Skeletal muscle cell (primary cell): ENCODE measurements at places on chromosomes 2 and 18.

- no peak for DNase-seq
Observed at GRCh38 chr2:239398521-239398921, 2.3 kb downstream of the HDAC4 start.

DNA sequence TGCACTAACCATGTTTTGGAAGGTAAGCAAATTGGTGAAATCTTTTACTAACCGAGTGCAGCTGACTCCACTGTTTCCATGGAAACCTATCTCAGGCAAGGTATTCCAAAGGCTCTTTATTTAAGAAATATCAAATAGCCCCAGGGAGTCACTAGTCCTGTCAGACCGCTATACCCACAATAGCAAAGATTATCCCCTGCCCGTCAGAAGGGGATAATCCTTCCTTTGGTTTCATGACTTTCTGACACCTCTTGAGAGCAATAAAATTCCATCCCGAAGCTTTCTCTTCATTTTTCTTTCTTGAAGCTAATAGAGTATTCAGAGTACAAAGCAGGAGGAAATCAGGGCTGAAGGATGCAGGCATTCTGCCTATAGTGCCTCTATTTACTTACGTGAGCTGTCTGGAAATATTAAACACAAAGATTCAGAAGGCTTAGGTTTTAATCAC lies 34.7 kb upstream of the MAP2 start:
- DNase-seq = no peak

GRCh38 chr2:53096351-53096750 lies 671.3 kb upstream of the CHAC2 start:
- DNase-seq = no peak

DNA sequence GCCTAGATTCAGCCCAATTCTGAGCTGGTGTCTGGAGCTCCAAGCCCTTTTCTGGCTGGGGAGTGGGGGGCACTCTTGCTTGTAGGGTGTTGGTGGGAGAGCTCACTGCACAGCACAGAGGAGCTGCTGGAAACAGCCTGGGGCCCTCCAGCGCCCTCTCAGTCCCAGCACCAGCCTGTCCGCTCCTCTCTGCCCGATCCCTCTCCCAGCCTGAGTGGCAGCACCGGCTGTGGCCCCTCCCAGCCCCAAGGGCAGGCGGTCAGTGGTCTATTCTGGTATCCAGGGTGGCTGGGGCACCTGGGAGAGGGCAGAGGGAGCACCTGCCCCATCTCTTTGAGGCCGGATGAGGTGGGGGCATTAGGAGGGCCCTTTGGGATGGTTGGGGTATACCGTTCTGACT lies 13.2 kb upstream of the DES start:
- no peak for DNase-seq

DNA sequence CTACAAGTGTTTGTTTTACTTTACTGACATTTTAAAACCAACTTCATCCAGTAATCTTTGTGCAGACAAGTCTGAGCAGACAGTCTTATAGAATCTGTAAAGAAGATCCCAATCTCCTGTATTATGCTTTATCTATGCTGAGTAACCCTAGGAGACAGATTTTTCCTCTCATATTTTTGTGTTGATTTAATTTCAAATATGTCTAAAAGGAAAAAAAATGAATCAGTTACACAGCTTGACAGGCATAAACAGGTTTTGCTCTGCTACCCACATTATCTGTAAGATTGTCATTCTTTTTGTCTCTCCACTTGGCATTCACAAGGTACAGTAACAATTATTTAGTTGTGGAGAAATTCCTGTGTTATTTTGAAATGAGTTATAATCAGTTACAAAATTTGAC lies 415.0 kb downstream of the NYAP2 start:
- DNase-seq = no peak

DNA sequence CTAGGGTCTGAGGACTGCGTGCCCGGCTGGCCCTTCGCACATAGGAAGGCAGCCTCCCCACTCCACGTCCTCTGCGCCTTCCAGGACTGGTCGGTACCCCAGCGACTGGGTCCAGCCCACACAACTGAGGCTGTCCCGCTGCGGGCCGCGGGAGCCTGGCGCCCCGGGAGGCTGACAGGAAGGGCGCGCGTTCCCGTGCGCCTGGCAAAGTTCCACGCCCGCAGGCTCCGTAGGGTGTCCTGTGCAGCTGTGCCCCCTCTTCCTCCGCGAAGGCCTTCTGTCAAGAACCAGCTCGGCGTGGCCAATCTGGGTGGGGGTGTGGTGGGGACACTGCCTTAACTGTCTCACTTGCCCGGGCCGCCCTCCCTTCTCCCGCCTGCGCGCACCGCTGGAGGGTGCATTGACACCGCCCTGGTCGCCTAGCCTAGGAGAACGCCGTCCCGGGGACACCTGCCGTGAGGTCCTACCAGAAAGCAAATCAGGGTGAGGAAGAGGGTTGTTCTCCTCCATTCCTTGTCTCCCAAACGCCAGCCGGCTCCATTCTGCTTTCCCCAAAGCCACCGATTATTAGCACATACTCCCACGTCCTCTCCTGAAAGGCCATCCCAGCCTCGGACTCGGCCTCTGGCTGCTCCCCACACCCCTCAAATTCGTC lies 618 bp upstream of the LYPD1 start:
- DNase-seq = no peak

GRCh38 chr2:140975237-140975636 lies 1155.6 kb downstream of the LRP1B start:
- DNase-seq = no peak

GRCh38 chr2:220949466-220949865 lies 622.6 kb downstream of the EPHA4 start:
- no peak for DNase-seq

- DNase-seq = no peak
Observed at GRCh38 chr2:17413036-17413435, 105.2 kb downstream of the RAD51AP2 start.

GRCh38 chr18:48293954-48294898 lies 115.0 kb downstream of the ZBTB7C start:
- DNase-seq = peak; percentile 26

- DNase-seq = no peak
Observed at GRCh38 chr2:35790292-35790691, 565.3 kb upstream of the CRIM1 start.

GRCh38 chr2:27715318-27716210 lies 51.9 kb downstream of the SLC4A1AP start:
- peak; percentile 43 for DNase-seq

- DNase-seq = no peak
Observed at GRCh38 chr2:131125195-131125757, 20.1 kb downstream of the PLEKHB2 start.

DNA sequence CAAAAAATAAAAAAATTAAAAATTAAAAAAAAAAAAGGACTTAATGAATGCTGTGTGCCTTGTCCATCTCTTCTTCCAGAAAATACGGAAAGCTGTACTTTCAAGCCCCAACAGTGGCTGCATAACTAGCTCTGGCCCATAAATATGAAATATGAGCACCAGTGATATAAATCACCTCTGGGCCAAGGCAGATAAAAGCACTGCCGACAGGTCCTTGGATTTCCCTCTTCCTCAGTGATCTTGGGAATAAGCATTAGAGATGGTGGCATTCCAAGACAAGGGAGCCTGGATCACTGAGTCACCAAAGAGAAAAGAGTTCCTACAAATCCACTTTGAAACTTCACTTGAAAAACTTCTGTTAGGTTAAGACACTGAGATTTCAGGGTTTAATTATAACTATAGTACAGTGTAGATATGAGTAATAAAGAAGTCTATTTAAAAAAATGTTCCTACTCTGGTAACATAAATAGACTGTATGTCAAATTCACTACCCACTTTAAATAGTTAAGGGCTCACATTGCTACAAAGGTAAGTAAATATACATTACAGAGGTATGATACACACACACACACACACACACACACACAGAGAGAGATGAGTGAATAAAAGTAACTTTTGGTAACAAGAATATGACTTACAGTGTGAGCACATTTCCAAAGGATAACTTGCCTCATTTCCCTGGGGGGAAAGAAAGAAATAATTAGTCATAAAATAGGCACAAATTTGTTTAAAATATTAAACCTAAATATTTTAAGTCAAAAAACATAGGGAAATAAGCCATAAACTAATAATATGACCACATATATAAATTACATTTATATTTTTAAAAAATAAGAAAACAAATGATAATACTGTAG lies 35.6 kb downstream of the PPP3R1 start:
- no peak for DNase-seq

- DNase-seq = peak; percentile 73
Observed at GRCh38 chr18:48623468-48624235, 84.8 kb downstream of the CTIF start.

- no peak for DNase-seq
Observed at GRCh38 chr2:11314487-11314886, 29.9 kb downstream of the ROCK2 start.

- DNase-seq = peak; percentile 61
Observed at GRCh38 chr18:43161528-43161927, 46.0 kb upstream of the RIT2 start.

DNA sequence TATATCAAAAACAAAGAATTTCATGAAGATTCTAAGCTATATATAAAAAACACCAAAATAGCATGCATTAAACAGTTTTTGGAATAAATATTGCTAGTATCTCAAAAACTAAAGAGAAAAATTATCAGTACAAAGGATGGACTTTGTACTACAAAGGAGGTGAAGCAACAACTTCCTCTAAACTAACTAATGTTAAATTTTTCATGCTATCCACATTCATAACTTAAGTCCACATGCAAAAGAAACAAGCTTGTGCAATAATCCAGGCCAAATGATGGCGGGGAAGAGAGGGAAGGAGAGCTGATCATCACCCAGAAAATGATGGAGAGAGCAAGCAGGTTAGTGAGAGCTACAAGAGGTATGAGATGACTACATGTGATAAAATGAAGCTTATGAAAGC lies 70.1 kb downstream of the KIDINS220 start:
- no peak for DNase-seq

DNA sequence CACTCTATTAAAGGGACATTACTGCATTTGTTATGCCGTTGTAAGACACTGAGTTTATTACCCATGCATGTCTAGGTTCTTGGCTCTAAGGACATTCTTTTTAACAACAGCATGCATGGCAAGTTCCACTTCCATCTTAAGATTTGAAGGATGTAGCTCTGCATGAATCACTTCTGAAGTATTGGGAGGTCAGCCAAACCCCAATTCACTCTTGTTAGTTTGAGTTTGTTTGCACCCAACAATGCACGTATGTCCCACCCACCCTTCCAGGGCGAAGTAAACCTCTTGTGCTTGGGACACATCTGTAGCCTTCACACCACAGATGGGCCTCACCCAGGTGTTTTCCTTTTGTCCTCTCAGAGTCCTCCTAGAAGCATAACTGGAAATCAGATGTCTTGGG lies 5.6 kb upstream of the LAMA3 start:
- no peak for DNase-seq

GRCh38 chr18:32930695-32931301 lies 158.0 kb upstream of the KLHL14 start:
- DNase-seq = no peak

- DNase-seq = no peak
Observed at GRCh38 chr2:28025123-28025522, 134.6 kb downstream of the BABAM2 start.

DNA sequence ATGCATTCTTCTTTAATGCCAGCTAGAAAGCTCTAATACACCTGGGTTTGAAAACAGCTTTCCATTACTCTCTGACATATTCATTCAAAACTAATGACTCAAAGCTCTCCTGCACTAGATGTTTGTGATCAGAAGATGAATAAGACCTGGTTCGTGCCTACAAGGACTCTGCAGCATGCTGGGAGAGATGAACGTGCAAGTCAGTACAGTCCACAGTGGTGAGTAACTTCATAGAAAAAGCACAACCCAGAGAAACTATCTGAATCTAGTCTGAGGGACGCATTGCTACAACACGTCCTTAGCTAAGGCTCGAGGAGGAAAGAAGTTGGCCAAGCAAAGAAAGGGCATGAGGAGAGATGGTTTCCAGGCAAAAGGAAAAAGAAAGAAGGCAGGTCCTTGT lies 234.3 kb downstream of the OSR1 start:
- peak; percentile 76 for DNase-seq

DNA sequence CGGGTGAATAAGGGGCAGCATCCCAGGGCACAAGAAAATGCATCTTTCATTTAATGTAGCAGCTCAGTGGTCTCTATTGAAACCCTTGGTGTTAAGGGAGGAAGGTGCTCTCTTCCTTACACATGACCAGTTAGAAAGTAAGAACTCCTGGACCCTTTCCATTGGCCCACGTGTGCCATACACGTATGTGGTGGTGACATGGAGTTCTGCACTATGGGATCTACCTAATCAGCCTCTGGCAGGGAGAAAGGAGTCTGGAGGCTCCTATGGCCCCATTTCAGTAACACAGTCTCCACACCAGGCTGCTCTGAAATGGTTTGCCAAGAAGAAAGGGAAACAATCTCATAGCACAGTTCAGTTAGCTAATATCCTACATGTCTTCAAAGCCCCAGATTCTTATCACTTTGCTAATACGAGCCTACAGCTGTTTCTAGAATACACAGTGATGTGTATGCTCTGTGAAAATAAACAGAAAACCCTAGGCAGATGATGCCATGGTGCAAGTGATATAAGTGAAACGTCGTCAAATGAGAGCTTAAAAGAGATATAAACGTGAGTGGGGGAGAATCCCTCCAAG lies 7.0 kb downstream of the EFEMP1 start:
- DNase-seq = no peak

- DNase-seq = no peak
Observed at GRCh38 chr2:29561181-29561580, 360.2 kb downstream of the ALK start.

DNA sequence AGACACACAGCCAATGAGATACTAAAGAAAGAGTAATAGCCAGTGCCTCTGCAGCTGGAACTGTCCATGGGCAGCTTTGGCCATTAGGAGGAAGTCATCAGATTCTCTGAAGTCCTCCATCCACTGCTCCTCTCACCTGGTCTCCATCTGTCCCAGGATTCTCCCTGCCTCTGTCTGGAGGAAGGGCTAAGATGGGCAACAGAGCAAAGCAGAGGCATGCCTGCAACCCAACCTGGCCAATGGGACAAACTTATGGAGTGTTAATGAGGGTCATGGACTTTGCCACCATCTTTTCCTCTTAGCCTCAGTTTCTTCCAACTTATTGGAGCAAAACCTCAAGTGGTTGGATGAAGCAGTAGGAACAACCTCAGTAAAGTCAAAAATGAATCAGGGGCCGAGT lies 91.5 kb upstream of the SIX3 start:
- no peak for DNase-seq

GRCh38 chr2:172013396-172013795 lies 13.6 kb downstream of the METAP1D start:
- no peak for DNase-seq

DNA sequence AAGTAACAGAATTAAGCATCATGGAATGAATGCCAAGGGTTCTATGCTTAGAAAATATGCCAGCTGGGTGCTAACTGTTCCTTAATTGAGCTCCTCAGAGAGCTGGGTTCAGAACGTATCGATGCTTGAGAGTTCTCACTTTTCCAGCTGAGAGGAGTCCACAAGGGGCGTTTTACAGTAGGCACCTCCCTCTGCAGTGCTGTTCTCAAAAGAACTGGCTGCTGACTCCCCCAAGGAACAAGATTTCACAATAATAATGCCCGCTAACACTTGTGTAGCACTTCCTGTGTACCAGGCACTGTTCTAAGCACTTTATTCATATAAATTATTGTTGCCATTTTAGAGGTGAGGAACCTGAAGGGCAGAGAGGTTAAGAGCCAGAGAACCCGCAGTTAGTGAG lies 18.1 kb upstream of the TMEM237 start:
- DNase-seq = no peak
